Dorsolateral prefrontal cortex (tissue), 122 donors: ENCODE measurements at places on chromosomes 7 and 10.

- no peak for DNase-seq
Measured at GRCh38 chr7:158819571-158820203, 9.6 kb downstream of the ESYT2 start.

- DNase-seq, result no peak
Measured at GRCh38 chr7:148436135-148436534, 154.4 kb upstream of the C7orf33 start.

DNA sequence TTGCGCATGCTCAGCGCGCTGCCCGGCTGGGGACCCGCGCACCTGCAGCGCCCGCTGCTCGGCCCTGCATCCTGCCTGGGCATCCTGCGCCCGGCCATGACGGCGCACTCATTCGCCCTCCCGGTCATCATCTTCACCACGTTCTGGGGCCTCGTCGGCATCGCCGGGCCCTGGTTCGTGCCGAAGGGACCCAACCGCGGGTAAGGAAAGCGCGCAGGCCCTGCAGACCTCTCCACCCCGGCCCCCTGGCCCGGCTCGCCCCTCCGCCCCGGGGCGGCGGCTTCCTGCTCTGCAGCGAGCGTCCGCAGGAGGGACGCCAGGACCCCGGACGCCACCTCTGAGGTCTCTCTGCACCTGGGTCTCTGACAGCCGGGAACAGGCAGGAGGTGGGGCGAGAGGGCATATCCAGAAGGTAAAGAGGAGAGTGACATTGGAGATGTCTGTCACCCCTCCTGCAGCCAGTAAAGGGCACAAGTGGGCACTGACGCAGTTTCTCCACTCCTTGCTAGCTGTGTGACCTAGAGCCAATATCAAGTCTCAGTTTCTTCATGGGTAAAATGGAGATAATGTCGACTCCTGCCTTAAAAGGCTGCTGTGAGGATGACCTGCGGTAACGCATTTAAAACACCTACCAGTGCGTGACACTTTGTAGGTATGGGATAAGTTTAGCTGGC lies 338 bp downstream of the ATP6V0E2 start:
- DNase-seq, result no peak

DNA sequence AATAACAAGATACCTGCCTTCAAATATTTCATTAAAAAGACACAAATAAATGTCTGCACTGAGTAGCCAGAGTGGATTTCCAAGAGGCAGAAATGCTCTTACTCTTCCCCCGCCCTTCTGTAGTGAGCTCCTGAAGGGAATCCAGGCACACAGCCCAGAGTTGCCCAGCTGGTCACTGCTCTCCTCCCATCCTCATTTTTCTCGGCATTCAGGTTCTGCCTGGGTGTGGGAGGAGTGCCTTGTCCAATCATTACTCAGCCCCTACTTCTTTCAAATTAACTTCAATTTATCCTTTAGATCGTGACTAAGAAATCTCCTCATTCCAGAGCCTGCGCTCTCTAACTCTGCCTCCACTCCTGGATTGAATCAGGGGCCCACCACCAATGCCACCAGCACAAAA lies 12.2 kb downstream of the CCDC6 start:
- DNase-seq, result no peak

DNA sequence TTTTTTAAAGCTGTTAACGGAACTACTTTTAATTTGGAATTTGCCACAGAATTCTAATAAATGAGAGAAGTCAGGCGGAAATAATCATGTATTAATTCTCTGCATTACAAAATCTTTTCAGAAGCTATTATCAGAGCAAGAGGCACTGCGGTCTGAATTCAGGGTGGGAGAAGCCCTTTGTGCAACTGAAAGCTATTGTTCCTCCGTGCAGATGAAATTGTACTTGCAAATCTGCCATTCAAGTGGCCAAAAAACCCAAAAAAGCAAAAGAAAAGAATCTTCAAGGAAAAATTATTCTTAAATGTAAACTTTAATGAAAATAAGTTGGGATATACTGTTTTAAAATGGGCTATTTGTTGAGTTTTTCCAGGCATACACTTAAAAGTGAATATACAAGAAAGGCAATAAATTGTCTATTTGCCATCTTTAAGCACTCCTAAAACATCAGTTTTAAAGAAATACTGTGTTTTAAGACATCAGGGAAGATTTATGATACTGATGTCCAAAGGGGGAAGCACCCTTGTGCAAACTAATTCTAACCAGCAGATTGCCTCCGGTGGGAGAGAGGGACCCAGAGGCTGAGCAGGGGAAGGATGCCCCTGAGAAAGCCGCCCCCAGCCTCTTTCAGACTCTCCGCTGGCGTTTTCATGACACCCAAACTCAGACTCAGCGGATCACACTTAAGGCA lies 351.2 kb downstream of the DNAJB6 start:
- DNase-seq, result no peak

DNA sequence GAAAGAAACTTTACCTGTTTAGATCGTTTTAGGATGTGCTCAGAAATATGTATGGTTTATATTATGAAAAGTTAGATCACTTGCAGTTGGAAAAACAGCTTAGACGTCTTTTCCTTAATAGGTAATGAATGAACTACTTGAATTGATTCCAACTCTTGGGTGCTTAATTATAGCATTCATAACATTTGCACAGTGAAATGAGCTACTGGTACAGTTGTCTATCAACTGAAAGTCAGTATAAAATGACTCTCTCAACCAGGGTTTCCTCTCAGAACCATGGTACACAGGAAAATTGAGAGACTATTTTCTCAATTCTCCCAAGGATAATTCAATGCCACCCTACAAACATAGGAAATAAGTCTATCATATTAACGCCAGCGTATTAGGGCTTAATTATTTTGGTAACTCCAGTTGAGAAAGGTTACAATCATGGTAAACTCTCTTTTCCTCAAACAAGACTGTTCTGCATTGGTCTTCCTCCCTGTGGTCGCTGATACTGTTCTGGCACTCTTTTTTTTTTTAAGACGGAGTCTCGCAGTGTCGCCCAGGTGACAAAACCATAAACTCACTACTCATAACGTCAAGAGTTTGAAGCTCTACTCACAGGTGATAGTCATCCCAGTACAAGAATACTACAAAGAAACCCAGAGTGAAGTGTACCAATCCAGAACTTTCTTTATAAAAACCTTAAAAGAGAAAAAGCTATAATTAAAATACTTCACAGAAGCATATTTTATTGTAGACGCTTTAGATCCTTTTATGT lies 2.0 kb downstream of the ANLN start:
- DNase-seq, result no peak

GRCh38 chr10:119658274-119658673 lies 7.1 kb downstream of the BAG3 start:
- peak; percentile 58 for DNase-seq

- DNase-seq, result no peak
Measured at GRCh38 chr10:60427148-60427547, 37.5 kb upstream of the ANK3 start.

- DNase-seq, result peak; percentile 80
Measured at GRCh38 chr10:121154846-121155245, 303.7 kb downstream of the WDR11 start.

DNA sequence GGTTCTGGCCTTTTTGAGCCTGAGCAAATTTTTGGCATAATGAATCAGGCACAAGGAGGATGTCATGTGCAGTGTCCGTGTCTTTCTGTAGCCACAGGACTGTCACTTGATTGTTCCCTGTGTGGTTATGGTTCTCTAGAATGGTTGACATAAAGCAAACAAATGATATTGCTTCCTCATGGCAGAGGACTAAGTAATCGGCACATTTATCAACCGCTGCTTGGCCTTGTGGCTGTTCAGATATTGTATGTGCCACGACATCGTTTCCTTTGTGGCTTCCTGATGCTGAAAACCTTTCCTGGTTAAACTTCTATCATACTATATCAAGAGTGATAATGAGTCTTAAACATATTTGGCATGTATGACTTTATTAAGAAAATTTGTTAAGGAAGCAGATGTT lies 598.8 kb downstream of the SUGCT start:
- no peak for DNase-seq

GRCh38 chr10:24453404-24453830 lies 244.5 kb downstream of the KIAA1217 start:
- DNase-seq, result no peak
